ENCODE measurements at places on chromosomes 6 and 20.

DNA sequence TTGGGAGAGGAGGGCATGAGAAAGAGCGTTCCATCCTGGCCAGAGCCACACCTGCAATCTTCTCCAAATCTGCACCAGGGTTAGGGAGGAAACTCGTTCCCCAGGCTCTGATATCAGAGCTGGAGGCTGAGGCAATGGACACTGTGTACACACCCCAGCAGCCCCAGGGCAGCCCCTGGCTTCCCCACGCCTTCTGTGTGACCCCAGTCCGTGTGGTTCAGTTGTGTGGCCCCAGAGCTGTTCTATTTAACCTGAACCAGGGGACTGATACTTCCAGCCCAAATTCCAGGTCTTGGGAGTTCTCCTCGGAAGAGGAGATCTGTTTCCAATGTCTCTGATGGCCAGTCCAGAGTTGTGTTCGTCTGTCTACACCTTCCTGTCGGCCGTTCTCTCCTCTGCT is 242.6 kb upstream of the EXOC2 start:
- DNase-seq, result no peak

GRCh38 chr20:31687777-31688176 is 34.9 kb downstream of the BCL2L1 start:
- DNase-seq, result no peak

DNA sequence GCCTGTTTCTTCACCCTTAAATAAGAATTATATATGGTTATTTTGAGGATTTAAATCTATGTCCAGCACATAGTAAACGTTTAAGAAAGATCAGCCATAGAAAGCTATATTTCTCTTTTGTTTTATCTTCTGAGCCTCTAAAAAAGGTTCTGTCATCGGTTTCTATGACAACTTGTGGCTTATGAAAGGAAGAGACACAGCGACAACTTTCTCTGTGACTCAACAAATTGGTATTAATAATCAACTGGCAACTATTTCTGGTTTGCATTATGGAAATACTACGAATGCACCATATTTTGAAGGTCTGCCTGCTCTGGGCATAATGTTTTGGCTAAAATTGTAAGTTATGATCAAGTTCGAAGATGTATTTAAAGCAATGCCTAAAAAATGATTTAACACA is 751.0 kb downstream of the CD109 start:
- no peak for DNase-seq

DNA sequence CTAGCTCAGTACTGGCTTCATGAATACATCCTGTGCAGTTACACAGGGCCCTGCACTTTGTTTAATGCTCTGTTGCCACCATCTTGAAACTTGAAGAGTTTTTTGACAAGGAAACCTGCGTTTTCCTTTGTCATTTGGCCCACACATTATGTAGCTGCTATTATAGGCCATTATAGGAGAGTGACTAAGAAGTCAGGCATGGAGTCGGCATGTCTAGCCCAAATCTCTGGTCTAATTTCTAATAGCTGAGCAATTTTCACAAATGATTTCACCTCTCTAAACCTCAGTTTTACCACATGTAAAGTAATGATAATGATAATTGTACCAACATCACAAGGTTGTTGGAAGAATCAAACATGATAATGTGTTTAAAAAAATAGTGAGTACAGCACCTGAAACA is 67.1 kb upstream of the MYLIP start:
- DNase-seq, result no peak

DNA sequence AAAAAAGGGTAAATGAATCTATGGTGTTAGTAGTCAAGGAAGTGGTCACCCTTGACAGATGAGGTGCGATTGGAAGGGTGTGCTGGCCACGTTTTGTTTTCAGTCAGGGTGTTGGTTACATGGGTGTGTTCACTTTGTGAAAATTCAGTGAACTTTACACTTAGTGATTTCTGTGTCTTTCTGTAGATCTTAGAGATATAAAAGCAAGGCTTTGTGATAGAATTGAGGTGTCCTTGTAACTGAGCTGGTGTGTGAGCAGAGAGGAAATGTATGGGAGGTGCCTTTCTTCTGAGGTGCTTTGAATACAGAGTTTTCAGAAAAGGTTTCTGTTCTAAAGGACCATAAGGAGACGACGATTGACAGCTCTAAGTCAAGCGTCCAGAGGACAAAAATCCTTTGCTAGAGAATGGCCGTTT is 90.5 kb downstream of the SAMD3 start:
- no peak for DNase-seq

DNA sequence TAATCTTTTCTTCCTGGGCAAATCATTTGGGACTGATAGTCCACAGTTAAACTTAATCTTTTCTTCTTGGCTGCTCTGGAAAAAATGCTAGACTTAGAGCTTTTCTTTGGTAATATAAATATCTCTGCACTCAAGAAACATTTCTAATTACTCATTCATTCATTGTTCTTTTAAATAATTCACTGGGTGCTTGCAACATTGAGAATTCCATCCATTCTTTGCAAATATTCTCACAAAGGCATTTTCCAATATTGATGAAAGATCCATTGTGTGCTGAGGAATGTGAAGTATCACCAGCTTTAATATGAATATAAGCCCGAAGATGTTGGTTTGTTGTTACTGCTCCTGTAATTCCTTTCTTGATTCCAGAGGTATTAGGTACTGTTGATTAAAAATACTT is 38.4 kb downstream of the AKAP7 start:
- DNase-seq, result no peak

- DNase-seq, result no peak
Observed at GRCh38 chr6:33613146-33613794, 7.9 kb upstream of the ITPR3 start.

- no peak for DNase-seq
Observed at GRCh38 chr6:63236398-63236817, 25.1 kb downstream of the FKBP1C start.

DNA sequence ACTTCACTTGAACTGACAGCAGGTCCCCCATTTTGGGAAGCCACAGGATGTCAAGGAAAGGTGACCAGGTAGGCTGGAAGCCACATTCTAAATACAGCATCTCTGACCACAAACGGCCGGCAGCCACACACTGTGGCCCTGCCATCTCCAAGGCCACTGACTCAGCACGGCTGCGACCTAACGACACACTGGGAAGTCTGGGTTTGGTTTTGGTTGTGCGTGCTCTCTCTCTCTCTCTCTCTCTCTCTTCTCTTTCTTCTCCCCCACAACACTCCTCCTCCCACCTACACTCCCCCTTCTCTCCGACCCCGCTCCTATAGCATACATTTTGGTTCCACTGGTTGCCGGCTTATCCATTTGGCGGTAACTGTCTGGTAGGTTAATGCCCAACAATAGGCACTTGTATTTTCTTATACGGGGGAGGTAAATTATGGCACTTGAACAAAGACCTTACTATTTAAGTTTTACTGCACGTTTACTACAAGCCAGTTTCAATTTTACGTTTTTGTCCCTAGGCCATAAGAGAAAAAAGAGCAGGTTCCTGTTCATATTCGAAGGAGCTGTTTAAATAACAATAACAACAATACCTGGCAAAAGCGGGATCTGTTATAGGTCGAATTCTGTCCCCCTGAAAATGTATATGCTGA is 103.6 kb downstream of the GMDS start:
- DNase-seq, result no peak

GRCh38 chr20:44019638-44020335 is 105.1 kb downstream of the TOX2 start:
- no peak for DNase-seq

GRCh38 chr6:79646006-79646405 is 14.9 kb downstream of the SH3BGRL2 start:
- DNase-seq, result no peak

DNA sequence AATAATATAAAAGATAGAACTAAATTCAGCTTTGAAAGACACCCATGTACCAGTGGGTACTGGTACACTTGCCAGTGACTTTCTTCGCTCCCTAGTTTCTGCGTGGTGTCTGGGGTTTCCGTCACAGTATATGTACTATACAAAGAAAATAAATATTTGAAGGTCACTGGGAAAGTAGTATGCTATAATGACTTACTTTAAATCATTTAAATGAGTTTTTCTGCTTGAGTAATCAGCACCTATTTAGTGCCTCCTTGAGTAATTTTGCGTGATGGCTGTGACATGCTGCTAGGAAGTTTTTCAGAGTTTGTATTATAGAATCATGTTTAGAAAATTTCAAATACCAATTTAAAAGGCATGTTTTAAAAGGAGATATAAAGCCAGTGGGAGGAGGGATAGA is 3.2 kb upstream of the CTCFL start:
- DNase-seq, result no peak

GRCh38 chr20:63234693-63235398 is 859 bp upstream of the BIRC7 start:
- DNase-seq, result no peak

- no peak for DNase-seq
Observed at GRCh38 chr20:45342855-45343531, 5.2 kb downstream of the SDC4 start.

- DNase-seq, result no peak
Observed at GRCh38 chr6:1075880-1076279, 236.0 kb upstream of the FOXQ1 start.

DNA sequence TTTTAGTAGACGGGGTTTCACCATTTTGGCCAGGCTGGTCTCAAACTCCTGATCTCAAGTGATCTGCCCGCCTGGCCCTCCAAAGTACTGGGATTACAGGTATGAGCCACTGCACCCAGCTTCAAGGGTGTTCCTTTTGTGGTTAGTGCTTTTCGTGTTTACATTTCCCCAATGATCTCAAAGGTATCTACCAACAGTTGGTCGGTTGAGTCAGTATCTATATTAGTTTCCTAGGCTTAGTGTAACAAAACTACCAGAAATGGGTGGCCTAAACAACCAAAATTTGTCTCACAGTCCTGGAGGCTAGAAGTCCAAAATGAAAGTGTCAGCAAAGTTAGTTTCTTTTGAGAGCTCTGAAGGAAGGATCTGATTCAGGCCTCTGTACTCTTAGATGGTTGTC is 30.1 kb downstream of the CASP8AP2 start:
- no peak for DNase-seq

- no peak for DNase-seq
Observed at GRCh38 chr20:13341737-13342393, 120.8 kb downstream of the ISM1 start.

DNA sequence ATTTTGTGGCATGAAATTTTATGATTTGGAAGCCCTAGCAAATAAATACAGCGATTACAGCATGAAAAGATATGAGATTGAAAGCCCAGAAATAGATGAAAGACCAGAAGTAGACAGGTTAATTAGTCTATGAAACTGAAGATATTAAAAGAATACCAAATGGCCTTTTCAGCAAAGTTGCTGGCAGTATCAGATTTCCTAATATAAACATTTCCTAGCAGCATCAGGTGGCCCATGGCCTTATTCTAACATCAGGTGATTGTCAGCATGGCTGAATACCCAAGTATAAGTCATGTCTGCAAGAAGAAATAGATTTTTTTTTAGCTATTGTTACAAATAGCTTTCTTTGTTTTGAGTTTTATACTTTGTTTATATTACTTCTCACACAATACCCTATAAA is 93.2 kb downstream of the CLVS2 start:
- DNase-seq, result no peak

DNA sequence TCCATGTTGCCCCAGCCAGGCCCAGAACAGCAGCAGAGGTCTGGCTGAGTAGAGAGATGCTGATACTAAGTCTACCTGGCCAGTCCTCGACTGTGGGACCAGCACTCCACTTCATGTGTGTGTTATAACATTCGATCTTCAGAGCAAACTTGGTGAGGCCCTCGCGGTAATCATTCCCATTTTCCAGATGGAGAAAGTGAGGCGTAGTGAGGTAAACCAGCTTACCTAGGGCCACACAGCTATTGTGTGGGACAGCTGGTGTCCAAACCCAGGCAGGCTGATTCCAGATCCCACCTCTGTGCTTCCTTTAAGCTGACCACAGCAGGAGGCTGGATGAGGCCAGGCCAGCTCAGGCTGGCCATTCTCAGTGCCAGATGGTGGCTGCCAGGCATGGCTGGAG is 47.7 kb upstream of the SLC32A1 start:
- DNase-seq, result no peak
